Naive B cell (primary cell): ENCODE measurements at places on chromosomes 1 and 21.

- H3K36me3 ChIP-seq = peaks cover 19% of the 10 kb centered on the region
- H3K27me3 ChIP-seq = no peaks in the 10 kb centered on the region
- H3K4me3 ChIP-seq = no peak overlapping the region
- no peaks in the 10 kb centered on the region for H3K4me1 ChIP-seq
- no peak for DNase-seq
- H3K27ac ChIP-seq = no peak overlapping the region
Observed at GRCh38 chr1:10161541-10162290, 48.7 kb upstream of the KIF1B start.

GRCh38 chr1:72568113-72568512 lies 285.8 kb upstream of the NEGR1 start:
- H3K36me3 ChIP-seq = no peaks in the 10 kb centered on the region
- H3K27me3 ChIP-seq = no peaks in the 10 kb centered on the region
- H3K27ac ChIP-seq = no peak overlapping the region
- no peaks in the 10 kb centered on the region for H3K4me1 ChIP-seq
- DNase-seq = no peak
- H3K4me3 ChIP-seq = no peak overlapping the region

GRCh38 chr1:161185732-161186311 lies 8.5 kb upstream of the B4GALT3 start:
- no peaks in the 10 kb centered on the region for H3K36me3 ChIP-seq
- H3K27ac ChIP-seq = peak overlapping the region; percentile 98
- peaks cover 86% of the 10 kb centered on the region for H3K4me1 ChIP-seq
- H3K4me3 ChIP-seq = peak overlapping the region; percentile 72

- peak within 1 kb of the TSS; percentile 93 for H3K27ac ChIP-seq
- H3K27me3 ChIP-seq = no peaks in the 10 kb centered on the region
- H3K36me3 ChIP-seq = no peaks in the 10 kb centered on the region
- peak within 1 kb of the TSS; percentile 91 for H3K4me3 ChIP-seq
- H3K4me1 ChIP-seq = peaks cover 41% of the 10 kb centered on the region
Observed at GRCh38 chr1:110209715-110210603, at the start of gene KCNC4. KCNC4 (plus strand) TSS chr1:110210314; CDS start chr1:110211500, 1,186 bp downstream.

DNA sequence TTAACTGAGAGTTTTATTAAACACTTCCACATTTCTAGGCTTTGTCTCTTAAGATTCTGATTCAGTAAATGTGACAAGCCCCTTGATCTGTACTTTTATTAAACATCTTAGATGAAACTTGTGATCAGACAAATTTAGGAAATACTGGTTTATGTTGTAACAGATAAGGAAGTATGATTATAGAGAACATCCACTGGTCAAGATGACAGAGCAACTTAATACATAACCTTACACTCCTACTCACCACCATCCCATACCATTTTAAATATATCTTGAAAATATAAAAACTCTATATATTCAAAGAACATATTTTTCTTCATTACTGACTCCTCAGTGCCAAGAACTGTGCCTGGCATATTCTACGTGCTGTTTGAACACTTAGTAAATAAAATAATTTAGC lies 217.5 kb downstream of the LRRC40 start:
- no peaks in the 10 kb centered on the region for H3K4me1 ChIP-seq
- no peak overlapping the region for H3K4me3 ChIP-seq
- H3K27me3 ChIP-seq = no peaks in the 10 kb centered on the region
- no peaks in the 10 kb centered on the region for H3K36me3 ChIP-seq
- DNase-seq = no peak

- no peaks in the 10 kb centered on the region for H3K4me1 ChIP-seq
- no peaks in the 10 kb centered on the region for H3K36me3 ChIP-seq
- DNase-seq = no peak
- no peak overlapping the region for H3K4me3 ChIP-seq
Observed at GRCh38 chr1:182671750-182672486, 12.5 kb downstream of the RGS8 start.

GRCh38 chr1:42340901-42341300 lies 5.9 kb upstream of the FOXJ3 start:
- no peak overlapping the region for H3K4me3 ChIP-seq
- peaks cover 5% of the 10 kb centered on the region for H3K27me3 ChIP-seq
- H3K4me1 ChIP-seq = peaks cover 13% of the 10 kb centered on the region
- no peak for DNase-seq
- no peaks in the 10 kb centered on the region for H3K36me3 ChIP-seq

DNA sequence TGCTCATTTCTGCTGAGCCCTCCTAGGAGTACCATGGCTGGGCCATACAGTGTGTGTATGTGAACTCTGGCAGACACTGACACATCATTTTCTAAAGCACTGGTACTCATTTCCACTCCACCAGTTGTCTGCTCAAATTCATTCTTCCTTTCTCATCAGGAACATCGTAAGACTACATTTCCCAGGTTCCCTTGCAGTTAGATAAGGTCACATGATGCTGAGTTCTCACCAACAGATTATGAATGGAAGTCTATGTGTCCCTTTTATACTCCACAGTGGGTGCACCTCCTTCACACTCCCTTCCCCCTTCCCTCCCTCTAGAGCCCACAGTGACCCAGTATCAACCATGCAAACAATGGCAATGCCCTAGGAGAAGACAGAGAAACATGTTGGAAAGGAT lies 38.3 kb upstream of the PAX7 start:
- H3K27me3 ChIP-seq = peaks cover 34% of the 10 kb centered on the region
- no peaks in the 10 kb centered on the region for H3K4me1 ChIP-seq
- H3K4me3 ChIP-seq = no peak overlapping the region
- no peak overlapping the region for H3K27ac ChIP-seq
- no peak for DNase-seq

GRCh38 chr1:119276558-119276957 lies 92.0 kb upstream of the HAO2 start:
- no peak for DNase-seq
- H3K4me3 ChIP-seq = no peak overlapping the region
- no peaks in the 10 kb centered on the region for H3K4me1 ChIP-seq
- no peak overlapping the region for H3K27ac ChIP-seq

DNA sequence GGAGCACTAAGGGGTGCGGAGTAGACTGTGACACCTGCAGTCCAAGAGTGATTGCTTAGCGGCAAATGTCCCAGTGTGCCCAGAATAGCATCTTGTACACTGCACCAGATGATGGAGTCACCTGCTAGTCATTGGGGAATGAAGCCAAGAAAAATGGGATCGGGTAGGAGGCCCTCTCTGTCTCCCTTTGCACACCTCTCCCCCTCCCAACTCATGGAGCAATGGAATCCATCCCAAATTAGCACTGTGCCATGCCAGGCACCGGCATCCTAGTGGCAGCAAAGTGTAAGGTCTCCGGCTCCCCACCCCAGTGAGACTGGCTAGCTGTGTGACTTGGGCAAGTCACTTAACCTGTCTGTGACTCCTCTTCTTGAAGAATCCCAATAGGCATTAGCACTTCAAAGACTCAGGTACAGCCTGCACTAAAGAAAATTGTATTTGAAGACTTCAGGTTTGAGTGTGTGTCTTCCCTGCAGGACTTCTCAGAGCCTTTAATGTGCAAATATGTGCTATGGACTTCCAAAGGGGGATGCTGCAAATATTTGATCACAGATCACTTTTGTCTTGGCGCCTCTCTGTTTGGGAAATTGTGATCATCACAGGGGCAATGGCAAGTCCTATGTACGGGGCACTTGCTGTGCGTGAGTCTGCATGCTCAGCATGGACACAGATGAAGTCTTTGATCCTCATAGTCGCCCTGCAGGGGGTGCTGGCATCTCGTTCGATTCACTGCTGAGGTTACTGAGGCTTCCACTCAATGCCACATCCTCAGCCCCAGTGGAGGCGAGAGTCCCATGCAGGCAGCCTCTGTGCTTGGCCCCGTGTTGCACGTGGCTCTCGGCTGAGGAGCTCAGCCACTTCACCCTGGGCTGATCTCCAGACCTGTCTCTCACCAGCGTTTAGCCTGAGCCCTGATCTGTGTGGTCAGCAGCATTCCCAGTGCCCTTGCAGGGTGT lies 272.9 kb upstream of the C1orf174 start:
- no peak for DNase-seq
- H3K27ac ChIP-seq = no peak overlapping the region
- no peaks in the 10 kb centered on the region for H3K36me3 ChIP-seq
- peaks cover 10% of the 10 kb centered on the region for H3K4me1 ChIP-seq

DNA sequence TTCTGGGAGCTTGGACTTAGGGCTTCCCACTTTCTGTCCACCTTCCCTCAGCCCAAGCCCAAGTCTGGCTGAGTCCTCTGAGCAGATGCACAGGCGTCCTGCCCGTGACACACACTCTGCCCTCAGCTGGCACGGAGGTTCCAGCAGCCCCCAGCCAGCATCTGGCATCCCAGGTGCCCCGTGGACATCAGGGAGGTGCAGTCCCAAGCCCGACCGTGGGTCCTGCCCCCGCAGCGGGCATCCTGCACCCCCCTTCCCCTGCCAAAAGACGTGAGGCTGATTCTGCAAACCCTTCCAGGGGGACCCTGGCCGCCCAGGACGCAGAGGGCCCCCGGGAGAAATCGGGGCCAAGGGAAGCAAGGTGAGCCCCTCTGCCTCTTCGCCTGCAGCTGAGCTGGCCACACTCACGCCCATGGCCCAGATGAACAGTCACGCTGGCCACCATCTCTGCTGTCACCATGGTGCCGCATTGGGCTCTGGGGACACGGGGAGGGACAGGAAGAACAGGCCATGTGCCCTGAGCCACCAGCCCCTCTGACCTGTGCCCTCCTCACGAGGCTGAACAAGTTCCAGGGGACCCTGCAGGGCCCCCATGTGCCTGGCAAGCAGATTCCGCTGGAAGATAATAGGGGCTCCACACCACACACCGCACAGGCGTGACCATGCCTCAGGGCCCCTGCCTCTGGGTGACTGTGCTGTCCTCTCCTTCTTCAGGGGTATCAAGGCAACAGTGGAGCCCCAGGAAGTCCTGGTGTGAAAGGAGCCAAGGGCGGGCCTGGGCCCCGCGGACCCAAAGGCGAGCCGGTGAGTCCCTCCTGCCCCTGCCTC lies 20.6 kb downstream of the COL6A2 start:
- no peaks in the 10 kb centered on the region for H3K4me1 ChIP-seq
- H3K36me3 ChIP-seq = no peaks in the 10 kb centered on the region
- no peak for DNase-seq
- H3K27me3 ChIP-seq = no peaks in the 10 kb centered on the region
- no peak overlapping the region for H3K4me3 ChIP-seq
- no peak overlapping the region for H3K27ac ChIP-seq

DNA sequence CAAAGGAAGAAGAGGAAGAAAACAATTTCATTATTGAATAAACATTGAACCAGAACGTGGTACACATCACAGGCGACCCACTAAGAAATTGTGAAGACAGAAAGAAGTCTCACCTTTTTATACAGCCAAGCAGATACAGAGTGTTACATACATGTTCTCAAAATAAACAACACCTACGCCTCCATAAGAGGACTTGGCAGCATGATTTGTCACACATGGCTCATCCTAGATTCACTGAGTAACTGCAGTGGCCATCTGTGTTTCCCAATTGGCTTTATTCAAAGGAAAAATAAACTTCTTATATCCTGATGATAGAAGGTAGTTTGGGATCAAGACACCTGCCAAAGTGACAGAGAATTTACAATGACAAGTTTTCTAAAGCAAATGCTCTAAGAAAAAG lies 7.6 kb upstream of the KRTAP19-8 start:
- no peaks in the 10 kb centered on the region for H3K4me1 ChIP-seq
- DNase-seq = no peak
- no peak overlapping the region for H3K27ac ChIP-seq
- H3K27me3 ChIP-seq = peaks cover 10% of the 10 kb centered on the region
- H3K4me3 ChIP-seq = no peak overlapping the region
- H3K36me3 ChIP-seq = no peaks in the 10 kb centered on the region

DNA sequence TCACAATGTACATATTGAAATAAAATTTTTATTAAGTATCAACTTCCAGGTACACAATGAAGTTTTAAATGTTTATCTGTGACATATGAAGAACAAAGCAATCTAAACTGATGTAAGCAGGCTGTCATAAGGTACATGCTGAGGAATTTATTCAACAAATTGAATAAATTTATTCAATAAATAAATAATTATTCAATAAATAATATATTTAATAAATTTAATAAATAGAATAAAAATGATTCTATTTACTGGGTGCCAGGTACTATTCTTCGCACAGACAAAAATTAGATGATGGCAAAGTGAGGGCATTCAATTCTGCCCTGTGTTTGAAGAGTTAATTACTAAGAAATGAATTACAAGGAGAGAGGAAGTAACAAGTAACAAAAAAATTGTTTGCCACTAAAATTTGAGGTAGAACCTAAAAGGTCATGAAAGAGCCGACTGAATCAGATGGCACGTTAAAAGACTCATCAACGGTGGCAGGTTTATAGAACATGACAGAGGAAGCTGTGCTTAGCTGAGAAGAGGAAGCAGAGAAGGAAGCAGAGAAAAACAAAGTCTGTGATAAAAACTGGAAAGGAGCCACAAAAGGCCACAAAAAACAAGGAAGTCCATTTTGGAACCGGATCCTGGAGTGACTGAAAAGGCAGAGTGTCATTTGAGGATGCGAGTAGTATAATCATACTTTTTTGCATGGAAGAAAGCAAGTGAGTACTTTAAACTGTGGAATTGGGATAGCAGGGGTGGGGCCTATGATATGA lies 2.2 kb upstream of the USP24 start:
- peaks cover 45% of the 10 kb centered on the region for H3K4me1 ChIP-seq
- H3K27me3 ChIP-seq = no peaks in the 10 kb centered on the region
- DNase-seq = peak; percentile 73
- peak overlapping the region; percentile 96 for H3K4me3 ChIP-seq

DNA sequence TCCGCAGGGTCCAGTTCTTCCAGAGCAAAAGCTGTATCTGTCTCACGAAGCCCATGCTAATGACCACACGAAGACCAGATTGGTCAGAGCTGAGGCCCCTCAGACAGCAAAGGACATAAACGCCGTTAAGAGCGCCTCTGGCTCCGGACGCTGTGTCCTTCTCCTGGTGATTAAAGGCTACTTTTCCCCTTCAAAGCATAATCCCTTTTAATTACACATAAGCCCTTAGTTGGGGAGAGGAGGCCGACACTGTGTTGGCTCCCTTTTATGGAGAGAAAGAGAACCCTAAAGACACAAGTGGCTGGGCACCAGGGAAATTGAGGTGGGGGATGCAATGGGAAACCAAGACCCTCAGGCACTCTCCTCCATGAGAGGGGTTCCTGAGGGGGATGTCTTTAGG lies at the start of gene ABCA4:
ABCA4 (minus strand) TSS at position 158 of the 400 bp plus-strand sequence; CDS start at position 55, 103 bp downstream.
- no peaks in the 10 kb centered on the region for H3K4me1 ChIP-seq
- H3K27me3 ChIP-seq = no peaks in the 10 kb centered on the region
- H3K4me3 ChIP-seq = no peak within 1 kb of the TSS
- DNase-seq = no peak

DNA sequence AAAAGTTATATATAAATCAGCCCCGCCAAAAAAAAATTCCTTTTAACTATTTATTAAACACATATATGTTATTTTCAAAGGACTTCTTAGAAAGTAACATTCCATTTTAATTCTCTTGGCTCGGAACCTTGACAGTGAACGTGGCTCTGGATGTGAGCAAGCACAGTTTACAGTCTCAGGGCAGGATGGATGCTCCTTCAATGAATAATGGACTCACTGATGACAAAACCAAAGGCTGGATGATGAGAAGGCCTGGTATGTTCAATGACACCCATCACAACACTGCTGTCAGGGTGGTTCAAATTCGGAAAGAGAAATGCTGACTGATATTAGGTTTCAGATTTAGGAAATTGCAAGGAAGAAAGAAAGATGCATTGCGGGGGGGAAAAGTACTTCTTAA lies 148.8 kb downstream of the SIPA1L2 start:
- no peak overlapping the region for H3K4me3 ChIP-seq
- H3K27ac ChIP-seq = no peak overlapping the region
- no peaks in the 10 kb centered on the region for H3K36me3 ChIP-seq
- H3K4me1 ChIP-seq = no peaks in the 10 kb centered on the region
- no peaks in the 10 kb centered on the region for H3K27me3 ChIP-seq
